NCI-H510A (cell line): ENCODE measurements at places on chromosomes 11 and 22.

GRCh38 chr11:45440111-45440510 lies 154.0 kb upstream of the SYT13 start:
- no peak for DNase-seq

GRCh38 chr11:58575377-58576020 lies at the start of gene LPXN:
Gene LPXN, minus strand, starts transcription at chr11:58575856. Its CDS starts 84 bp downstream, at chr11:58575772.
- DNase-seq: no peak

- no peak for DNase-seq
These were observed 69.7 kb downstream of the TENM4 start for GRCh38 chr11:79371152-79371551.

- DNase-seq: no peak
These were observed 46.2 kb downstream of the C11orf58 start for GRCh38 chr11:16784666-16785065.

DNA sequence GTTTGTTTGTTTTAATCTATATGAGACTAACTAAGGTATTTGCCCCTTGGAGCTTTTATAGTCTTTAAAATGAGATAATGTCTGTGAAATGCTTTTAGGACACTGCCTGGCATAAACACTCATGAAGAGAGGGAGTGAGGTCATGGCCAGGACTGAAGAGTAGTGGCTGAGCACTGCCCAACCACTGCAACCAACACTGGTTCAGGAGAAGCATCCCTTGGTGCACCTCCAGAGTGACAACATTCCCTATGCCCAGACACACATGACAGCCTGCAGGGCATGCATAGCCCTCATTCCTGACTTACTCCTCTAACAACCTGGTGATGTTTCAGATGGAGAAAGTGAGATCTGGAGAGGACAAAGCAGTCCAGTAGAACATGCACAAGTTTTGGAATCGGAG lies 36.1 kb downstream of the ME3 start:
- no peak for DNase-seq

DNA sequence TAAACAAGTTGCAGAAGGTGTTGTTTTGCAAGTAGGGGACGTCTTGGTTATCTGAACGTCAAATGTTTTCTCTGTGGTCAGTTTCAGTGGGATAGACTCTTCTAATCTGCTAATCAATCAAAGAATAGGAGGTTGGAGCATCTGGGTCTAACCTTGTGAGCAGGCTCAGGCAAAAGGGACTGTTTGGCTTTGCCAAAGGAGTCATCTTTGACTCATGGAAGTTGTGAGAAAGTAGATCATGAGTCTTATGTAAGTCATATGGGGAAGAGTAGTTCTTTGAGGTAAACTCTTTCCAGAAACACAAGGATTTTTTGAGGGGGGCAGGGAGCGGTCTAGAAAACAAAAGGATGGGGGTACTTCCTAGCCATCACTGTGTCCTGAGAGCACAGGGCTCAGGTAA lies 27.1 kb upstream of the TOP3B start:
- DNase-seq: no peak

DNA sequence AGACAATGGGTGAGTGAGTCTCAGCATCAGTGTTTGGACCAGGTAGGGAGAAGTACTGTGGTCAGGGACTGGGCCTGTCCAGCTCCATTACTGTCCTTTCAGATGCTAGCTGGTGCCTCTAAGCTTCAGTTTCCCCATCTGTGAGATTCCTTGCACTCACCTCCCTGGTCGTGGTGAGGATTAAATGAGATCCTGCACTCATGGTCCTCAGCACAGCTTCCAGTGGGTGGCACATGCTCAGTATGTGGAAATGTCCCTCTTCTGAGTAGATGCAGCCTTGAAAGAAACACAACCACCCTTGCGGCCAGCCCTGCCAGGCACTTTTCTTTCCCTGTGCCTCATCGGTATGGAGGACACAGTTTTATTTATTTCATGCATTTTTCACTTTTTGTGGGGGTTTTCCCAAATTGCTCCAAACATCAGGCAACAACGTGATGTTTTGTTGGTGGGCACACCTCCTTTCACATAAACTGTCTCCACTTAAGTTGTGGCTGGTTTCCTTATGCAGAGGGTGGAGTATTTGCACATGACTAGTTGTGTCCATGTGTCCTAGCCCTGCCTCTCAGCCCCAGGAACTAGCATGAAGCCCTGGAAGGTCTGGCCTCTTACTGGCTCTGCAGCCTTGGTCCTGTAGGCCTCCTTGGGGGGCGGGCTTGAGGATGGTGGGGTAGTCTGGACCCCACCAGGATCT lies 1.1 kb downstream of the LZTR1 start:
- no peak for DNase-seq

- DNase-seq: no peak
These were observed 26.5 kb upstream of the SLC22A9 start for GRCh38 chr11:63343130-63343529.

DNA sequence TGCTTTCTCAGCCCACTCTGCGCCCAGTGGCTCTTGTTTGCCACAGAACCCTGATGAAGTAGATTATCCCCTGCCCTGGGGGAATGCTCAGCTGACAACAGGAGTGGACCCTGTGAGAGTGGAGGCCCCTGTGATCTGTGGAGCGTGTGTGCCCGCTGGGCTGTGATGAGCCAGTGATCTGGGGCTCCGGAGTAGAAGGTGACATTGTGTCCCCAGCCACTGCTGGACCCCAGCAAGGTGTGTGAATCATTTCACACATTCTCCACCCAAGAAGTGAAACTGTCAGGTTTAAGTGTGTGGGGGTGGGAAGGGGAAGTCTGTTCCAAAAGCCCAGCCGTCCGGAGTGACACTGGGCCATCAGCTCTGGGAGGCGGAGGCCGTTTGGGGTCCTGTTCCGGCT lies 33.1 kb upstream of the GRAMD4 start:
- no peak for DNase-seq

DNA sequence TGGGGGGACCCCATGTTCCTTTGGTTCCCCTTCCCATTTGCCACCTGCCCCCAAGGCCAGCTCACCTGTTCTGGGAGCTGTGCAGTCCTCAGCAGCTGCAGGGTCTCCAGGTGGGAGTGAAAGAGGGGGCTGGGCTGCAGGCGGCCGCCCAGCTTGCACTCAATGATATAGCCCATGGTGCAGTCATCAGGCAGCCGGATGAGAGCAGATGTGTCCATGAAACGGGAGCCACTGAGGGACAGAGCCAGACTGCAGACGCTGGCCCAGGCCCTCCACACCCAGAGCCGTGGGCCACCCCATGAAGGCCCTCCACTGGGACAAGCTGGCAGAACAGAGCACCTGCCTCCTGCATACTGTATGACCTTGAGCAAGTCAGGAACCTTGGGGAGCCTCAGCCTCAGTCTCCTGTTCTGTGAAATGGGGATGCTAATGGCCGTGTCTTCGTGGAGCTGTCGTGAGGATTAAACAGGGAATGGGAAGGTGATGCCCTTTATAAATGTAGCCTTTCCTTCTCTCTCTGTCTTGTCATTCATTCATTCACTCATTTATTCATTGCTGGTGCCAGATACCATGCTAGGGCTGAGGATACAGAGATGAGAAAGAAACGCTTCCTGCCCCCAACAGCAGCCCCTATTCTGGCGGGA lies 11.6 kb downstream of the MFNG start:
- DNase-seq: no peak

GRCh38 chr11:36493332-36493731 lies 16.7 kb downstream of the TRAF6 start:
- no peak for DNase-seq

- no peak for DNase-seq
These were observed 66.3 kb upstream of the PRDM11 start for GRCh38 chr11:45079943-45080719.

DNA sequence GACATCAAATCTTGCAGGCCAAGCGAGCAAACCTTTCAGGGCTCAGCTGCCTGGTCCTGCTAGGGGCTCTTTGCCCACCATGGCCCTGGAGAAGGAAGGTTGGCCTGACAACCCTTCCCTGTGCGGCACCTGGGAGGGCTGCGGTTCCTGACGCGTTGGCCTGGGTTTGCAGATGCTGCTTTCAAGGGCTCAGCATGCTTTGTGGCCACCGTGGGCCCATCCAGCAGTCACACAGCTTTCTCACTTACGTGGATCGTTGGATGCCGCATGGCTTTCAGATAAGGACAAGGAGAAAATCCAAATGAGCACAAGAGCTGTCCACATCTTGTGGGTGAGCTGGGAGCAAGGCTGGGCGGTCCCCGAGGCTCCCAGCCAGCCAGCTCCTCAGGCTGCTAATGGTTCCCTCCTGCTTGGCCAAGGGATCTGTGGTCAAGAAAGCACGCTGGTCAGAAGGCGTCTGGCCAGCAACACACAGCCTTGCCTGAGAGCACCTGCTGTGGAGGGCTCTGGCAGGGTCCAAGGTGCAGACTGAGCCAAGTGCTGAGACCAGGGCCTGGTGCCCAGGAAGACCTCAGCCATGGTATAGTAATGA lies 8.2 kb downstream of the C11orf24 start:
- no peak for DNase-seq

GRCh38 chr11:85596886-85597285 lies 30.3 kb downstream of the DLG2 start:
- no peak for DNase-seq

DNA sequence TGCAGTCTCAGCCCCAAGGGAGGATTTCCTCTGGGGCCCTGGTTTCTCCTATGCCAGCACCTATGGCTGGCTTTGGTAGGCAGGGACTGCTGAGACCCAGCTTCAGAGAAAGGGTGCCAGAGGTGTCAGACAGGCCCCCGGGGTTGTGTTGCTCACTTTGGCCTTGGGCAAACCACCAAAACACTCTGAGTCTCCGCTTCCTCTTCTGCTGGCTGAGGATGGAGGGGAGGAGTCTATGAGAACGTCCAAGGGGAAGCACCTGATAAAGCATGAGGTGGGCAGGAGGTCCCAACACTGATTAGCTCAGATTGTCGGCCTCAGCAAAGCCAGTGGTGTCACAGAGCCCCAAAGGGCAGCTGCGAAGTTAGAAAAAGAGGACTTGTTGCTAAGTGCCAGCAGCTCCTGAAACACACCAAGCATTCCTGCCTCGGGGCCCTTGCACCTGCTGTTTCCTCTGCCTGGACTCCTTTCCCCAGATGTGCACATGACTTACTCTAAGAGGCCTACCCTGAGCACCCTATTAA lies 10.5 kb downstream of the SMTNL1 start:
- no peak for DNase-seq

DNA sequence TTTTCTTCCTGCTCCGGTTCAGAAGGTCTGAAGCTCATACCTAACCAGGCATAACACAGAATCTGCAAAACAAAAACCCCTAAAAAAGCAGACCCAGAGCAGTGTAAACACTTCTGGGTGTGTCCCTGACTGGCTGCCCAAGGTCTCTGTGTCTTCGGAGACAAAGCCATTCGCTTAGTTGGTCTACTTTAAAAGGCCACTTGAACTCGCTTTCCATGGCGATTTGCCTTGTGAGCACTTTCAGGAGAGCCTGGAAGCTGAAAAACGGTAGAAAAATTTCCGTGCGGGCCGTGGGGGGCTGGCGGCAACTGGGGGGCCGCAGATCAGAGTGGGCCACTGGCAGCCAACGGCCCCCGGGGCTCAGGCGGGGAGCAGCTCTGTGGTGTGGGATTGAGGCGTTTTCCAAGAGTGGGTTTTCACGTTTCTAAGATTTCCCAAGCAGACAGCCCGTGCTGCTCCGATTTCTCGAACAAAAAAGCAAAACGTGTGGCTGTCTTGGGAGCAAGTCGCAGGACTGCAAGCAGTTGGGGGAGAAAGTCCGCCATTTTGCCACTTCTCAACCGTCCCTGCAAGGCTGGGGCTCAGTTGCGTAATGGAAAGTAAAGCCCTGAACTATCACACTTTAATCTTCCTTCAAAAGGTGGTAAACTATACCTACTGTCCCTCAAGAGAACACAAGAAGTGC lies 661 bp upstream of the MALAT1 start:
- no peak for DNase-seq

GRCh38 chr11:92789761-92790160 lies 179.7 kb upstream of the MTNR1B start:
- no peak for DNase-seq

DNA sequence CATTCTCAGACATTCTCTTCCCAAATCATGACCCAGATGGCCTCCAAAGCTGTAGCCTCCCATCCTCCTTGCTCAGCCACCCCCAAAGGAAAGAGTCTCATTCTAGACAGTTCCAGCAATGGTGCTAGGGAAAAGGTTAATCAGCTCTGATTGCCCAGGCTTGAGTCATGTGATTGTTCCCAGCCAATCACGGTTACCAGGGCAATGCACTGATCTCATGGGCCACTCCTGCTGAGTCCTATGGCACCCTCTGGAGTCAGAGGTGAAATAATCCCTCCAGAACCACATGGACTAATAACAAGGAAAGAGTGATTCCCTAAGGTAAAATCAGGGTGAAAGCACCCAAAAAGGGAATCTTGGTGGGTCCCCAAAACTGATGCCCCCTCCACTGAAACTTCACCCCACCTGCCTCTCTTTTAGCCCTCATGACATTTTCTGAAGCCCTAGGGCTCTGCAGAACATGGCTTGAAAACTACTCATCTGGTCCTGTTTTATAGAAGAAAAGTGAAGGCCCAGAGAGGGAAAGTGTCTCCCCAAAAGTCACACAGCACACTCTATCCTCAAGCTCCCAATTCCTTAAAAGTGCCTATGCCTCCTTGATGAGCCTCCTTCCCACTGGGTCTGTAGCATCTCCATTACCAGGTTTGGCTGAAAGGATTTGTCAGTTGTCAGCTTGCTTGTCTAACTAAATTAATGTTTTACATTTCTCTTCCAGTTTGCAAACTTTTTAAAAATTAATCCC lies 203.7 kb downstream of the MN1 start:
- no peak for DNase-seq

DNA sequence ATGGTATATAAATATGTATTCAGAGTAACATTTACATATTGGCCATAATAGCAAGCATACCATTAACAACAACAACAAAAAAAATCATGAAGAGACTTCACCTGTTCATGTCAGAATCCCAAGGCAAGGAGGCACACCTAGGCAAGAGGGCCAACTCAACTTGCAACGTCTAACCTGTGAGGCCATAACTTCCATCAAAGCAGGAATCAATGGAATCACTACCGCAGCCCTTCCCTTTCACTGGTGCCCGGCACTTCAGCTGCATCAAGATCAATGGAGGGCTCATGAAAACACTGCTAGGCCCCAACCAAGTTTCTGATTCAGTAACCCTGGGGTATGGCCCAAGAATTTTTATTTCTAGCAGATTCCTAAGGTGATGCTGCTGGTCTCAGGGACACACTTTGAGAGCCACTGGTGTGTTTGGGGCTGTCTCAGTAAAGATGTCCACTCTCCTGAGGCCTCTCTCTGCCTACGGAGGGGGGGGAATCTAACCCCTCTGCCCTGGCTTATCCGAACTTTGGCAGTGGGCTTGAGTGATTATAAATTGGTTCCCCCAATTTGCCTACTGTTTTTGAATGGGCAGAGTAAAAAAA lies 8.0 kb downstream of the ZFTA start:
- no peak for DNase-seq

GRCh38 chr11:58330861-58331260 lies 28.0 kb downstream of the OR5B17 start:
- DNase-seq: no peak

- no peak for DNase-seq
These were observed 190.9 kb upstream of the BLID start for GRCh38 chr11:122306831-122307391.

GRCh38 chr22:30667107-30667493 lies 575 bp downstream of the DUSP18 start:
- DNase-seq: no peak
